ENCODE measurements at places on chromosomes 6 and 20. TPM values are rescaled to one million over a fixed set of nuclear protein-coding genes. Genes with fewer than 3 reads are reported as not detected.

DNA sequence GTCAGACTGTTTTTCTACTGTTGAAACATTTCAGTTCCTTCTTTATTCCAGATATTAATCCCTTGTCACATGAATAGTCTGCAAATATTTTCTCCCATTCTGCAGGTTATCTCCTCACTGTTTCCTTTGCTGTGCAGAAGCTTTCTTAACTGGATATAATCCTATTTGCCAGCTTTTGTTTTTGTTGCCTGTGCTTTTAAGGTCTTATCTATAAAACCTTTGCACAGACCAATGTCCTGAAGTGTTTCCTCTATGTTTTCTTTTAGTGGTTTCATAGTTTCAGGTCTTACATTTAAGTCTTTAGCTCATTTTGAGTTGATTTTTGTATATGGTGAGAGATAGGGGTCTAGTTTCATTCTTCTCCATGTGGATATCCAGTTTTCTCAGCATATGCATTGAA lies 19.2 kb downstream of the NCOA6 start:
- no peaks in the 10 kb centered on the region for H3K27me3 ChIP-seq
- peaks cover 32% of the 10 kb centered on the region for H3K36me3 ChIP-seq
- H3K27ac ChIP-seq, result peak overlapping the region; percentile 5
- H3K4me3 ChIP-seq, result no peak overlapping the region

GRCh38 chr6:111210194-111210728 lies 123.0 kb downstream of the SLC16A10 start:
- DNase-seq, result no peak
- no peak overlapping the region for H3K27ac ChIP-seq
- H3K4me1 ChIP-seq, result peaks cover 5% of the 10 kb centered on the region
- no peaks in the 10 kb centered on the region for H3K27me3 ChIP-seq
- H3K4me3 ChIP-seq, result no peak overlapping the region
- no peaks in the 10 kb centered on the region for H3K36me3 ChIP-seq

DNA sequence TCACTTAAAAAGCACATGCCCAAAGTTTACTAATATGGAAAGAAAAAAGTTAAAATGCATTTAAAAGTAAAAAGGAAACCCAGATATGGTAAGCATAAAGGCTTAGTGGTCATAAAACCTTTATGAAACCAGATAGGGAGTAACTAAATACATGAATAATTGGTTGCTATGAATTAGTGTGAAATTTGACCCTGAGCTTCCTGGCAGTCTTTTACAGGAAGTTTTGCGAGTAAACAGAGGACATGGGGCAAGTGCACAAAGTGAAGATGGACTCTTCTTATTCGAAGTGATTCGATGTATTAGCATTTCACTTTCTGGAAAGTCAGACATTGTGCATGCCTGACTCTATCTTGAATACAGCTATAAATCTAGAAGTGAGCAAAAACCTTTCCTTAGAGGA lies 90.9 kb upstream of the MLIP start:
- DNase-seq, result no peak
- H3K27me3 ChIP-seq, result no peaks in the 10 kb centered on the region
- H3K27ac ChIP-seq, result peak overlapping the region; percentile 54
- no peaks in the 10 kb centered on the region for H3K36me3 ChIP-seq
- H3K4me1 ChIP-seq, result peaks cover 25% of the 10 kb centered on the region

- no peak overlapping the region for H3K27ac ChIP-seq
- no peaks in the 10 kb centered on the region for H3K36me3 ChIP-seq
- no peak for DNase-seq
These were observed 35.2 kb upstream of the BPIFA2 start for GRCh38 chr20:33132513-33133372.

- DNase-seq, result no peak
- H3K4me1 ChIP-seq, result no peaks in the 10 kb centered on the region
- no peak overlapping the region for H3K27ac ChIP-seq
- H3K36me3 ChIP-seq, result no peaks in the 10 kb centered on the region
These were observed 197.1 kb downstream of the CDH4 start for GRCh38 chr20:61449057-61449609.

GRCh38 chr6:28003059-28003458 lies 46.0 kb downstream of the OR2B6 start:
- H3K4me3 ChIP-seq, result no peak overlapping the region
- H3K4me1 ChIP-seq, result peaks cover 6% of the 10 kb centered on the region
- no peak overlapping the region for H3K27ac ChIP-seq
- no peaks in the 10 kb centered on the region for H3K36me3 ChIP-seq

GRCh38 chr6:8170245-8170644 lies 67.9 kb upstream of the EEF1E1 start:
- peaks cover 3% of the 10 kb centered on the region for H3K27me3 ChIP-seq
- H3K27ac ChIP-seq, result no peak overlapping the region
- DNase-seq, result no peak
- no peak overlapping the region for H3K4me3 ChIP-seq
- H3K4me1 ChIP-seq, result peaks cover 5% of the 10 kb centered on the region
- peaks cover 2% of the 10 kb centered on the region for H3K36me3 ChIP-seq

DNA sequence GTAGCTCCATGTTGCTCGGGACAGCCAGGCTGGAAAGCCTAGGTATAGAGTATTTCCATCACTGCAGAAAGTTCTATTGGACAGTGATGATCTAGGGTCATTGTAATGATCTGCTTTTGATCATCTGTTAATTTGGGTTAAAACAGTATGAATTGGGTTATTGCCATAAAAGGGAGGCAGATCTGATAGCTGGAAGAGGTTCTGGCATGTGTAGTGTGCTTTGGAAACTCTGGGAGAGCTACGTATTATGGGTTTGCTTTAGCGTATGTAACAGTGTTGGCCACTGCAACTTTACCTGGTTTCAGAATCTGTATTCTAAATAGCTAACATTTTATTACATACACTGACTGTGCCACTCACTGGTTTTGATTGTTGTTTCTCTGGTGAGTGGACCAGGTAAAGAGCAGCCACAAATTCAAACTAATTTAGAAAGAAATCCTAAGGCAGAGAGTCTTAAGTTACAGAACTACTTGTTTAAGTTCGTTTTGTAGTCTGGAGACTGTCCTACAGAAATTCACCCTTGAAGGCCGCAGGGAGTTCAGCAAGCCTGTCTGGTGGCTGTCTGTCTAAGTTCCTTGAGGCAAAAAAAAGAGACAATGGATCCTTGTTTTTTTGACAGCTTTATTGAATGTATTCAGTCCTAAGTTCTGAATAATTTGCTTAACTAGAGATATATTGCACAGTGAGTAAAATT lies 300.3 kb downstream of the PRL start:
- H3K27me3 ChIP-seq, result no peaks in the 10 kb centered on the region
- no peak overlapping the region for H3K4me3 ChIP-seq
- peaks cover 5% of the 10 kb centered on the region for H3K36me3 ChIP-seq
- peak overlapping the region; percentile 27 for H3K27ac ChIP-seq
- peaks cover 55% of the 10 kb centered on the region for H3K4me1 ChIP-seq
- no peak for DNase-seq

DNA sequence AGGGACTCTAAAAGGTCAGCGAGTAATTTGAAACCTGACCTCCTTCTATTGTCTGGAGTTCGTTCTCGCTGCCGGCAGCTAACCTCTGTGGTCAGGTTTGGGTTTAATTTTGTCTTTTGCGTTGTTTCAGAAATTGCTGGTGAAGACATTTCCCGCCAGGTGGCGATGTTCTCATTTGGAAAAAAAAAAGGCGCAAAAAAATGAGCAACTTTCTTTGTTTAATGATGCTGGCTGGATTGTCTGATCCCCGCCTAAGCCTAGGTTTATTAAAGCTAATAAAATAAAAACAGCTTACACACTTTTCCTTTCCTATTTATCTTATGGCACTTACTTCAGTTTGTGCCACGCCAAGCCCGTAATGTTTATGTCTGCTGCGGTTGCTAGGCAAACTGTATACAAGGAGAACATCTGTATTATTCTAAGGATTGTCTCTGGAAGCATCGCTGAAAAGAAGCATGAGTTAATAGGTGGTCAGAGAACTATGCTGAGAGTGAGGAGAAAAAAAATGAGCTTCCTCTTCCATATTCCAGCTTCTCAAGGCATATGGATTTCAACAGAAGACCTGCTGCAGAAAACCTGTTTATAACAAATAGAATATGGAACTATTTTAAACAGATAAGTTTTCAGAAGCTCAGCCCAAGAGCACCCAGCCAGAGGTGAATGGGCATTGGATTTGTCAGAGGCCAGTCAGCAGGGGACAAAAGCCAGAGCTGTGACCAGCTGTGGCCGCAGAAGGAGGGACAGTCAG lies 205.7 kb downstream of the DOK5 start:
- no peak overlapping the region for H3K4me3 ChIP-seq
- H3K36me3 ChIP-seq, result no peaks in the 10 kb centered on the region
- peaks cover 18% of the 10 kb centered on the region for H3K27me3 ChIP-seq

GRCh38 chr6:88562353-88563276 lies 396.5 kb upstream of the CNR1 start:
- no peak for DNase-seq
- H3K27ac ChIP-seq, result no peak overlapping the region
- H3K36me3 ChIP-seq, result no peaks in the 10 kb centered on the region
- H3K27me3 ChIP-seq, result no peaks in the 10 kb centered on the region

DNA sequence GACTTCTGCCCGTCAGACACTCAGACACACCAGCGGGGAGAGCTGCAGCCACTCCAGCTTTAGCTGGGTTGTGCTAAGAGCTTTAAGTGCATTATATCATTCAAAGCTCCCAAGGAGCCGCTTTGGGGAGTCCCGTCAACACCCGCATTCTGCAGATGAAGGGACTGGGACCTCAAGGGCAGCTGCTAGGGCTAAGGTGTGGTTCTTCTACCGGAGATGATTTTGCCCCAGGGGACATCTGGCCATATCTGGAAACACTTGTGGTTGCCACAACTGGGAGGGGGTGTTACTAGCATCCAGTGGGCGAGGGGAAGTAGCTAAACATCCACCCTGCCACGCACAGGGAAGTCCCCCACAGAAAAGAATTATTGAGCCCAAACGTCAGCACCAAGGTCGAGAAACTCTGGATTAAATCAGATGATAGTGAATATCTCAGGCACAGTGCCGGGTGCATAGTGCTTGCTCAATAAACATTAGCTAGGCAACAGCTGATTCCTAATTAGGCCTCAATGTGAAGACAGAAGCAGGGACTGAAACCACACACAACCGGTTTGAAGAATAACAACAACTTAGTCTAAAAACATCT lies 29.6 kb downstream of the PMEPA1 start:
- H3K27me3 ChIP-seq, result no peaks in the 10 kb centered on the region
- H3K36me3 ChIP-seq, result no peaks in the 10 kb centered on the region
- H3K4me3 ChIP-seq, result no peak overlapping the region
- no peak overlapping the region for H3K27ac ChIP-seq

DNA sequence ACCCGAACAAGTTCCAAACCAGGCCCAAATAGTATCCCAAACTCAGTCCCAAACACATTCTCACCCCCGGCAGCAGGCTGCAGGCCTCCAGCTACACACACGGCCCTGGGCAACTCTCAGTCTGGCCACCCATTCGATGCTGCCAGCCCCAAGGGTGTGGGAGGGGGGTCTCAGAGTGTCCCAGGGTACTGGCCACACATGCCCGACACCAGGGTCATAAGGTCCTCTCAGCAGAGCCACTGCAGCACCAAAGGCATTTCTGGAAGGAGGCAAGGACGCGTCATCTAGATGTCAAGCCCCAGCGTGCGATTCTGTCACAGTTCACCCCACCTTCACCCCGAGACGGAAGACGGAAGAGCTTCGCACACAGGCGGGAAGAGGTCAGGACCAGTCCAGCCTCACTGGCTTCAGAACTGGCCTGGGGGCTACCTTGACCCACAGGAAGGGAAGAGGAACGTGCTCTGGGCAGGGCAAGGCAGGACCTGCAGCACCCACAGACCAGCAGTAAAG lies 9.5 kb downstream of the MYL9 start:
- peaks cover 1% of the 10 kb centered on the region for H3K36me3 ChIP-seq
- H3K27me3 ChIP-seq, result no peaks in the 10 kb centered on the region
- H3K4me3 ChIP-seq, result no peak overlapping the region

DNA sequence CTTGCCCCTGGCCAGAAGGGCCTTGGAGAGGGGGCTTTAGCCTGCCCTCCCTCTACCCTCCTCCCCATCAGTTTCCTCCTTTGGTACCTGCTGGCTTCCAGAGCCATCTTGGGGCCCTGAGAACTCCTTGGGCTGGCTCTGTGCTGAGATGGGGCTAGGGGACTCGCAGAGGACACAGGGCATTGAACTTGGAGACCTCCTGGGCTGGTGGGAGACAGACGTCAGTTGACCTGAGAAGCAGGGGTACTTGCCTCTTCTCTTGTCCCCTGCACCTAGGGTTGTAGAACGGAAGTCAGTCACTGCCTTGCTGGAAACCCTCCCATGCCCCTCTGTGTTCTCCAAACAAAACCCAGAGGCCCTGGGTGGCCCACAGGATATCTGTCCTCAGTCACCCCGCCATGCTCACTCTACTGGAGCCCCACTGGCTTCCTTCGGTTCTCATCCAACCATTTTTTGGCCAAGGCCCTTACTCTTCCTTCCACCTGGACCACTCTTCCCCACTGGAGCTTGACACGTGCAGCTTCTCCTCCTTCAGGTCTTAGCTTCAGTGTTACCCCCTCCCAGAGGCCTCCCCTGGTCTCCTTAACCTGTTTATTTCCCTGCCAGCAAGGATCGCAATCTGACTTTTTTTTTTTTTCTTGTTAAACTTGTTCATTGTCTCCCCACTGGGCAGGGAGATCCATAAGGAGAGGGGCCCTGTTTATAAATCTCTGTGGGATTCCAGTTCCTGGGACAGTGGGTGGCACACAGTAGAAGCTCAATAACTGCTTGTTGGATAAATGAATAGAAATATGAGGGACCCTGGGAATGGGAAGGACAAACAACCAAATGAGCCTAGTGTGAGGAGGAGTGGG lies 971 bp downstream of the RBCK1 start:
- peak overlapping the region; percentile 83 for H3K27ac ChIP-seq
- H3K36me3 ChIP-seq, result peaks cover 24% of the 10 kb centered on the region

- H3K27ac ChIP-seq, result no peak overlapping the region
- no peaks in the 10 kb centered on the region for H3K36me3 ChIP-seq
- peaks cover 15% of the 10 kb centered on the region for H3K4me1 ChIP-seq
These were observed 89.2 kb downstream of the NOL4L start for GRCh38 chr20:32495949-32496348.

- no peaks in the 10 kb centered on the region for H3K36me3 ChIP-seq
- no peak for DNase-seq
- H3K4me1 ChIP-seq, result peaks cover 12% of the 10 kb centered on the region
- no peaks in the 10 kb centered on the region for H3K27me3 ChIP-seq
These were observed 435.4 kb downstream of the BCKDHB start for GRCh38 chr6:80541886-80542285.

- no peak overlapping the region for H3K27ac ChIP-seq
- DNase-seq, result no peak
- H3K36me3 ChIP-seq, result no peaks in the 10 kb centered on the region
- no peak overlapping the region for H3K4me3 ChIP-seq
- no peaks in the 10 kb centered on the region for H3K4me1 ChIP-seq
These were observed 82.3 kb upstream of the SHLD1 start for GRCh38 chr20:5667705-5668528.

- H3K36me3 ChIP-seq, result no peaks in the 10 kb centered on the region
- H3K27ac ChIP-seq, result no peak overlapping the region
- no peak overlapping the region for H3K4me3 ChIP-seq
- H3K4me1 ChIP-seq, result no peaks in the 10 kb centered on the region
- DNase-seq, result no peak
These were observed 185.4 kb downstream of the BCAS1 start for GRCh38 chr20:53884859-53885541.

GRCh38 chr6:162343198-162343935 lies 384.2 kb downstream of the PRKN start:
- no peak for DNase-seq
- H3K27me3 ChIP-seq, result peaks cover 43% of the 10 kb centered on the region
- no peak overlapping the region for H3K4me3 ChIP-seq
- H3K36me3 ChIP-seq, result peaks cover 1% of the 10 kb centered on the region
- H3K27ac ChIP-seq, result no peak overlapping the region

Gene SALL4
- total RNA-seq, result 156 TPM

Gene CDSN
- total RNA-seq, result not detected

Gene SLC17A9
- total RNA-seq, result 8.3 TPM

Gene SLC52A3
- total RNA-seq, result 0.38 TPM

Gene FUT9
- total RNA-seq, result 1.5 TPM

Gene CCN6
- not detected for total RNA-seq

Gene TAGAP
- not detected for total RNA-seq

Gene ZSCAN16
- 20.2 TPM for total RNA-seq

Gene PHACTR1
- 8.6 TPM for total RNA-seq

All from progenitor cell of endocrine pancreas (in vitro differentiated cells).